ENCODE measurements at places on chromosomes 3 and 15.

- no peak for DNase-seq
Observed at GRCh38 chr15:77060546-77060945, 10.4 kb downstream of the TSPAN3 start.

DNA sequence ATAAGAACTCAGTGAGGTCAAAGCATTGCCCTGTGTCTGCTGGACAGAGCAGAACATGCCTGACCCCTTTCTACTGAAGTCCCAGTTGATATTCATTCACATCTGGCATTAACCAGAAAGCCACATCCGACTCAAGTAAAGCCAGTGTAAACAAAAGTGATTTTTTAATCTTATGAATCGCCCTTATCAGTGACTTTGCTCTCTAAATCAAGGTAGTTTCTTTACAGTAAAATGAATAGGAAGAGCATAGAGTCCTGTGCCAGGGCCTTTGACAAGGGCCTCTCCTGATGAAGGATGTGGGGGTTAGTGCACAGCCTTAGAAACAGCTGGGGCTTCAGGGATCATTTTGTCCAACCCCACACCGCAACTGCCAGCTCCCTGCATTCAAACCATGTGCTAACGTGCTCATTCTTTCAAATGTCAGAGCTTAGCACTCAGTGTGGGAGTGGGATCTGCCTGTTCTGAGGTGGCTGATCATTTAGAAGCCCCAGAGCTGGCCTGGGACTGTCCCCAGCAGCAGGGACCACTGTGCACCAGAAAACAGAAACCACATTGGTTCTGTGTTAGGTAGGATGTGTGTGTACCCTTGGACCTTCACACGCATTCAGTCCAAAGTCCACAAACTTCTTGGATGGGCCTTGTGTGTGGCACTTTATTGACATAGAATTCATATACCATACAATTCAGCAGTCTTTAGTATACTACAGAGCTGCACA is 55.3 kb downstream of the CCR4 start:
- no peak for DNase-seq

DNA sequence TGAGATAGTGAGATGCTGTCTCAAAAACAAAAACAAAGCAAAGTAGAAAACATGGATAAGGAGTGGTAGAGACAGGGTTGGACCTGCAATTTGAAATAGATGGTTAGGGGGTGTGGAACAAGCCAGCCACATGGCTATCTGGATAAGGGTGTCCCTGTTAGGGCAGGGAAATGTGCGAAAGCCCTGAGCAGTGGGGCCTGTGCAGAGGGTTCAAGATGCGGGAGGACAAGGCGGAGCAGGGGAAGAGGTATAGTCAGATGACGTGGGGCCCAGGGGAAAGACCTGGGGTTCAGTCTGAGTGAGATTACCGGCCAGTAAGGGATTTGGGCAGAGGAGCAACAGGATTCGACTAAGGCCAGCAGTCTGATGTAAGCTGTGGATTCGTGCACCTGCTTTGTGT is 18.4 kb upstream of the NR2E3 start:
- no peak for DNase-seq

DNA sequence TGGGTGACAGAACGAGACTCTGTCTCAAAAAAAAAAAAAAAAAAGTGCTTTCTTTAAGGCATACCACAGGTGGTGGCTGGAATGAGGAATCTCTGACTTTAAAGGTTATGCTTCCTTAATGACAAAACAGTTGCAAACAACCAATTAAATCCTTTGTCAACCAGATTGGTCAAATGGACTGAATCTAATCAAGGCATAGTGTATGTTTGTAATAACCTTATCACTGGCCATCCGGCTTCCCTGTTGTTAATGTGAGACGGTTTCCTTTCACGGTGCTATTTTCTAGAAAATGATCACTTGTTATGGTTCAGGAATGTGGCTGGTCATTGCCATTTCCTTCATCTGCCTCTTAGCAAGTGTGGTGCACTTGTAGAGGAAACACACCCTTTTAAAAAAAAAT is 75.9 kb downstream of the FLNB start:
- no peak for DNase-seq

DNA sequence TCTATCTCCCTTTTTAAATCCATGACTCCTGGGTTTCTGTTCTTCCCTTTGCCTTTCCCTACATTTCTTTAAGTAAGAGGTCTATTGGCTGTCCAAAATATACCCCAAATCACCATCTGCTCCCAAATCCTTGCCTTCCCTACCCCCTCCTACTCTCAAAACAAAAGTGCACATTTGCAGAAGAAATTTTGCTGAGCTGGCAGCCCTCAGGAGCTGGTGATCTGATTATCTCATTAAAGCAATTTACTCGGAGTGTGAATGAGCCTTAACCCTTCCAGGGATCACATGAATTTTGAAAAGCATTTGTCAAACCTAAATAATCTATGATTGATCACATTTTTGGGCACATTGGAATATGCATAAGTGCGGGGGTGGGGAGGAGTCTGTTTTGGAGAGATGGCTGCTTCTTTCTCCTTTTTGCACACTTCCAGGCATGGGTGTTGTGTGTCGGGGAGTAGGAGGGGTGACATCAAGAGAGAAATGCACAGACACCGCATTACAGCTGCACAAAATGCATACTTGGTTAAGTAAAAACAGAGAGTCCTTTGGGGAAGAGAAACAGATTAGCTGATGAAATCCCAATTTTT is 892.6 kb downstream of the TUSC7 start:
- DNase-seq = no peak

DNA sequence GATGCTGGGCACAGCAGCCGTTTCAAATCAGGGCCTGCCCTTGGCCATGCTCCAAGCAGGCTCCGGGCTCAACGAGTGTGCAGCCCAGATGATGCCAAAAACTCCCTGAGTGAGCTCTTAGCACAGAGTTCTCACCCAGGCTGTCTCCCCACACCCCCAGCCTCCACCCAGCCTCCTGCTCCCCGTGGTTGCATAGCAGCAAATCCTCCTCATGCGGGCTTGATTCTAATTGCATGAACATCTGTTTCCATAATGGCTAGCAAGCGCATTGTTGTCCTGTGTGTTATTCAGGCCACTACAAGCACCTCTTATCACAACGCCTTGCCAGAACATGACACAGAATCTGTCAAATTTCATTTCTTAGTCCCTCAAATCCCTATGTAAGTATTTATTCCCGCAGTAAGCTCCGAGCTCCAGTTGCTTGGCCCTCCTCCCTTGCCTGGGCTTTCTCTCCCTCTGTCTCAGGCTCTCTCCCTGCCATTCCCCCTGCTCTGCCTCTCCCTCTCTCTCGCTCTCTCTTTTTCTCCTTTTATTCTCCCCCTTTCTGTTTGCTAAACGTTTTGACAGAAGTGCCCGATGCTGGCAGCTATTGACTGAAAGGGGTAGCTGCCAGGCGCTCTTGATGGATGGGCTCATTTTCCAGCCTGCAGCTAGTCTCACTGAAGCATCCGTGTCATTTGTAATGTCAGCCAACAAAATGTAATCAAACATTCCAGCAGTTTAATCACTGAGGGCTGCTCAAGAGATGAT is 306.5 kb downstream of the IL20RB start:
- no peak for DNase-seq

GRCh38 chr3:171261487-171261886 is 198.7 kb downstream of the TNIK start:
- no peak for DNase-seq

- DNase-seq = no peak
Observed at GRCh38 chr3:32448686-32449474, 53.8 kb downstream of the CMTM6 start.

DNA sequence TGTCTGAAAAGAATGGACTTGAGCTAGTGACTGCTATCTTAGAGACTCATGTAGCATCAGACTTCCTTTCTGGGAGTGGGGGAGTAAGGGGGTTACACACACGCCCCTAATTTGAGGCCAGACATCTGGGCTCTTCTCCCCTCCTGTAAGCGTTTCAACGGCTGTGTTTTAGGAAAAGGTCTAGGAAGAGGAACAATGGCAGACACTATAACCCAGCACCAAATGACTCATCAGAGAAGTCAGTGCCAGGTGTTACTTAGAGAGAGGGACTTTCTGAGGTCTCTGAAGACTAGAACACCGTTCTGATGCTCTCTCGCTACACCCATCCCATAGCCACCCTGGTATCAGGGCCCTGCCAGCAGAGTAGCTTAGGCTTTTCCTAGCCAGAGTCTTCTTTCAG is 65.5 kb downstream of the SSUH2 start:
- DNase-seq = no peak

- DNase-seq = no peak
Observed at GRCh38 chr3:184770541-184770940, 41.4 kb upstream of the VPS8 start.

DNA sequence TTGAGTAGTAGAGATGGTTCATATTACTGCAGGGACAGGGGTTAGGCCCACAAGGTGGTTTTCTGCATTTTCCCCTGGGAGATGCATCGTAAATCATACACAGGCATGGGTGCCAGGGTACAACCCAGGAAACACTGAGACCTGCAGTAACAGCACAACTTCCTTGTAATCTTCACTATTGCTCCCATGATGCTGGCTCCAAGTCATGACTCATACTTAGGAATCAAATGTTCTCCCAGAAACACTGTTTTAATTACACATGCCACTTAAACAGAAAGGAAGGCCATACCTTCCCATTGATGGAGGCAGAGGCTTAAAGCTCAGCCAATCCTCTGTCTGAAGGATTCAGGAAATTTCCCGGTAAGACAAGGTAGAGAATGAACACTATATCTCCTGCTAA is 106.5 kb downstream of the ERC2 start:
- DNase-seq = no peak

DNA sequence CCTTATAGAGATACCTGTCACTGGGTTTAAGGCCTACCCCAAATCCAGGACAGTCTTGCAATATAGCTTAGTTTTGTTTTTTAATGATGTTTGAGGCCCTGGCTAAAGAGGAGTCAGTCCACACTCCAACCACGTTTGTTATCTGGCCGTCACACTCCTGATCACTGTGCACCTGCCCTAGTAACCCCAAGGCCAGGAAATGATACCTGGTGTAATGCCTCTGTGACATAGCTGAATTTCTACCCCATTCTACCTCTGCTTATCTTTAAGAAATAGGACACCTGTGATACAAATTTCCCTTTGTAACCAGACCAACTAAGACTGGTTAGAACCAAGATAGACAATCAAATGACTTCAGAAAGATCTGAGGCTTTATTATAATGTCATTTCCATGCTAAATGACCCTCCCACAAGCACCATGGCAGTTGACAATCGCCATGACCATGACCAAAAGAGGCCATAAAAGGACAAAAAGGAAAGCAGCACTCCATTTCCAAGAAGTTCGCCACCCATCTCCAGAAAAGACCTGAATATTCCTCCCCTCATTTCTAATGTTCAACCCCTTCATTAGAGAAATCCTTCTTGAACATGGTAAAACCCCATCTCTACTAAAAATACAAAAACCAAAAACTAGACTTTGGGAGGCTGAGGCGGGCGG is 4.8 kb upstream of the RTP3 start:
- DNase-seq = no peak

- DNase-seq = no peak
Observed at GRCh38 chr3:197468866-197469382, 86.8 kb downstream of the BDH1 start.

GRCh38 chr3:120416868-120417267 is 33.9 kb downstream of the FSTL1 start:
- no peak for DNase-seq

DNA sequence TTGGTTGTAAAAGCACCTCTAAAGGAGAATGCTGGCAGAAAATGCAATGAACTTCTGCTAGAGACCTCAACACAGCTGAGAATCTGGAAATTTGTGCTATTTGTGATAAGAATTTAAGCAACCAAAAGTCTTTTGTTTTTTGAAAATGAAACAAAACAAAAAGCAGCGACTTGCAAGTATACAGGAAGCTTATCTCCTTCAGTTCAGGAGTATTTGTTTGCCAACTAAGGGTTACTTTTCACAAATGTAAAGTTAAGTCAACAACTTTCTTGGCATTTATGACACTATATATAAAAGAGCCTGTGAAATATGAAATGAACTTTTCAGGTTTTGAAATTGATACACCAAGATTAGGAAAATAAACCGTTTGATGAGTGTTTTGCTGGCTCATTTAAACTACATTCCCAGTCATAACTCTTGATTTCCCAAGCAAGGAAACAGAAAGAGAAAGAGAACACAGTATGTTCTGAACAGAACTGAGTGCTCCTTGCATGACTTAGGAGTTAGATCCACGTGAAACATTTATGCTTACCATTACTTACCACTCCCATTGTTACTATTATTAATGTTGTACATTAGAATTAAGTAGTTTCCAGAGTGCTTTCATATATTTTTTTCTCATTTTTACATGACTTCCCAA is 92.3 kb upstream of the COL8A1 start:
- DNase-seq = no peak
